Lung (tissue), 17 donors: ENCODE measurements at places on chromosomes 12 and 14.

GRCh38 chr14:59240356-59240755 is 51.9 kb downstream of the DAAM1 start:
- H3K4me1 ChIP-seq, result peaks cover 3% of the 10 kb centered on the region
- H3K27ac ChIP-seq, result no peak overlapping the region

GRCh38 chr12:112473056-112473455 is 54.3 kb downstream of the PTPN11 start:
- H3K27ac ChIP-seq, result no peak overlapping the region
- H3K27me3 ChIP-seq, result no peaks in the 10 kb centered on the region
- H3K4me1 ChIP-seq, result no peaks in the 10 kb centered on the region
- no peak for DNase-seq

- no peak overlapping the region for H3K27ac ChIP-seq
- peaks cover 17% of the 10 kb centered on the region for H3K36me3 ChIP-seq
- no peak for DNase-seq
Measured at GRCh38 chr14:54760866-54761575, 141.6 kb downstream of the GCH1 start.

DNA sequence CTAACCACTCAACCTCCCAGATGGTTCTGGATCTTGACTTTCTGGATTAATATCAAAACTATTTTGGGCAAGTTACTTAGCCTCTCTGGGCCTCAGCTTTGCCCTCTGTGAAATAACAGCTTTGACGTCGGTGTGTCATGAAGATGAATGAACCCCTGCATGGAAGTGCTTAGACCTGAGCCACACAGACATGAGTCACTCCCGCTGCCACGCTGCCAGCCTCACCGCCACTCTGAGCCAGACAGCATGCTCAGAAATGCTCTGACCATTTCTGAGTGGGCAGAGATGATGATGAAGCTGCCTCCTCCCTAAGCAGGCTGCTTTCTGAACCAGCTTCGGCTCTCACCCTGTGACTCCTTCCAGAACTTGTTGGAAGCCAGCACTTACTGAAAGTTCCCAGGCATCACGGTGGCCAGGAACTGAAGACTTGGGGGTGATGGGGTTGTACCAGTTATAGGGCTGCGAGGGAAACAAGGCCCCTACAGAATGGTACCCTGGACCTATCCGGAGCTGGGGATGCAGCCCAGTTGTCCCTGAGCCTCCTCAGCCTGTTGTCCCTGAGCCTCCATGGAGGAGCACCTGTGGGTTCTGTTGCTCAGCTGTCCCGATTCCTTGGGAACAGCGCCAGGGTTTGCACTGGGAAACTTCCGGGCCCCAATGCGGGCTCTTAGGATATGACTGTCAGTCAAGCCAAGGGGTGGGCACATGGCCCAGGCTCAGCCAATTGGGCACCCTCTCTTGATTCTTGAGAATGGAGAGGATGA is 2.0 kb upstream of the CCDC197 start:
- peaks cover 4% of the 10 kb centered on the region for H3K4me1 ChIP-seq
- peaks cover 6% of the 10 kb centered on the region for H3K27me3 ChIP-seq
- no peak for DNase-seq
- H3K36me3 ChIP-seq, result no peaks in the 10 kb centered on the region
- H3K4me3 ChIP-seq, result no peak overlapping the region

DNA sequence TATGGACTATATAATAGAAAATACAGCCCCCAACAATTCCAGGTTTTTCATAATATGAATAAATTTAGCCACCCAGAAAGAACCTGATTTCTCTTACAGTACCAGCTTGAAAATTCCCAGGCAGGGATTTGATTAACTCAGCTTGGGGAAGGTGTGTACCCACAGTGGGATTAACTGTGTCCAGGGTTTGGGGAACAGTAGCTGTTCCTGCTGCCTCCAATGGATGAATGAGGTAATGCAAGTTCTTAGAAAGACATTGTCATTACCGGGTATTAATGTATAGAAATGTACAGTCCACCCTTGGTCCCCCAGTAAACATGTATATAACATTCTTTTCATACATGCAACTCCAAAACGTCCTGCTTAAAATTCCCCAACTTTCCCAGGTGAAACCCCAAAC is 115.6 kb downstream of the LRIG3 start:
- no peak for DNase-seq
- no peak overlapping the region for H3K4me3 ChIP-seq
- H3K36me3 ChIP-seq, result no peaks in the 10 kb centered on the region
- H3K4me1 ChIP-seq, result no peaks in the 10 kb centered on the region
- H3K27me3 ChIP-seq, result no peaks in the 10 kb centered on the region

GRCh38 chr12:120429368-120429767 is 8.5 kb upstream of the COX6A1 start:
- H3K27ac ChIP-seq, result no peak overlapping the region
- no peaks in the 10 kb centered on the region for H3K27me3 ChIP-seq
- no peak overlapping the region for H3K4me3 ChIP-seq
- H3K4me1 ChIP-seq, result no peaks in the 10 kb centered on the region
- DNase-seq, result no peak
- no peaks in the 10 kb centered on the region for H3K36me3 ChIP-seq

GRCh38 chr14:81561084-81561775 is 27.6 kb upstream of the SEL1L start:
- H3K27me3 ChIP-seq, result no peaks in the 10 kb centered on the region
- no peak overlapping the region for H3K27ac ChIP-seq
- no peak overlapping the region for H3K4me3 ChIP-seq

DNA sequence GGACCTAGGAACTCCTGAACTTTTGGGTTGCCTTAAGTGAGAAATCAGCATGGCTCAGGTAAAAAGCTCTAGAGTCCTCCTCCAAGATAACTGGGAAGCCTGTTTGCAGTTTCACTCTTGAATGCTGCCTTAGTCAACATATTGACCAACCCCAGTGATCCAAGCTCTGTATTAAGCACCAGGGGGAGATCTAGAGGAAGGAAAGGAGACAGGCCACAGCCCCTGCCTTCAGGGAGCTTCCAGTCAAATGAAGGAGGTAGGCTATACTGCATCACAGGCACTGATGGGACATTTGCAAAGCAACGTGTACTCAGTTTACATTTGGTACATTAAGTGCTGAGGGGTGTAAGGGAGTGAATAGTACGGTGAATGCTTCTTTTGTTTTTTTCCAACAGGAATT is 1.2 kb upstream of the CSAD start:
- DNase-seq, result no peak
- H3K4me1 ChIP-seq, result peaks cover 36% of the 10 kb centered on the region
- H3K27ac ChIP-seq, result no peak overlapping the region
- H3K27me3 ChIP-seq, result no peaks in the 10 kb centered on the region

DNA sequence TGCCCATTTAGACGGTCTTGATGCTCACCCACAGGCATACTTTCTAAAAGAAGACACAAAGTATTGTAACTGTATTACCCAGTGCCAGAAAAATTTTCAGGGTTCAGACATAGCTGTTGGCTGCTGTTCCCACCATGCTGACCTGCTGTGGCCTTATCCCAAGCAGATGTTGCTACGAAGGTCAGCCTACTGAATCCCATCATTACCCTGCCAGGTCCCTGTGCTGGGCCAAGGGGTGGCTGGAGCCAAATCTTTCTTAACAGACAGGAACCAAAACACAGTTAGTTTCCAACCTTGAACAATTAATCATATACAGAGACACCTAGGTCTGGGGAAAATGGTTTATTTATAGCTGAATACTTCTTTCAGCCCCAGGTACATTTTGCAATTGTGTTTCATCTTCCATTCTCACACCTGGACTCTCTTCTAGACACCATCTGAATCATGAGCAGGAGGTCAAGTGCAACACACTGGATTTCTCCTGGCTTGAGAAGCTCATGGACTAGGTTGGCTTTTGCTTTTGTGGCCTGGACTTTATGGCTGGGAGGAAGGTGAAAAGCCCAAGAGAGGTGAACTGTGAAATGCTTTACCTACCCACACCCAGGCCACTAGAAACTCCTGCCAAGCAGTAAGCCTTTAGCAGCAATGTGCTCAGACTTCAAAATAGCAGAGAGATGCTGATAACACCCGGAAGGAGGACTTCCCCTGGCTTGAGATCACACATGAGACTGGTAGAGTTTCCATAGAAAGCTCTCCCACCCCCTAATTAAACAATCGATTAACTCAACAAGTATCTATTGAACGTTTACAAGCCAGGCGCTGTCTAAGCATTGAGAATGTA is 150.1 kb downstream of the SUDS3 start:
- H3K27ac ChIP-seq, result peak overlapping the region; percentile 3
- H3K36me3 ChIP-seq, result no peaks in the 10 kb centered on the region
- no peak for DNase-seq
- no peak overlapping the region for H3K4me3 ChIP-seq

GRCh38 chr12:48954061-48954460 is 3.2 kb downstream of the ARF3 start:
- H3K36me3 ChIP-seq, result no peaks in the 10 kb centered on the region
- no peak overlapping the region for H3K27ac ChIP-seq
- peaks cover 7% of the 10 kb centered on the region for H3K4me1 ChIP-seq
- DNase-seq, result no peak
- no peak overlapping the region for H3K4me3 ChIP-seq

- DNase-seq, result no peak
- no peak overlapping the region for H3K4me3 ChIP-seq
- no peaks in the 10 kb centered on the region for H3K27me3 ChIP-seq
- H3K36me3 ChIP-seq, result peaks cover 16% of the 10 kb centered on the region
- no peaks in the 10 kb centered on the region for H3K4me1 ChIP-seq
Measured at GRCh38 chr12:27800819-27801218, 20.8 kb upstream of the MANSC4 start.

- H3K27me3 ChIP-seq, result no peaks in the 10 kb centered on the region
- H3K4me1 ChIP-seq, result peaks cover 12% of the 10 kb centered on the region
- H3K4me3 ChIP-seq, result peak within 1 kb of the TSS; percentile 92
- peak within 1 kb of the TSS; percentile 71 for H3K27ac ChIP-seq
- peak; percentile 87 for DNase-seq
Measured at GRCh38 chr12:111766608-111767361, at the start of gene ALDH2. ALDH2 (plus strand) TSS chr12:111766933; CDS start chr12:111766983, 50 bp downstream.

GRCh38 chr12:53980802-53981496 is 4.0 kb upstream of the HOXC10 start:
- H3K27me3 ChIP-seq, result peaks cover 91% of the 10 kb centered on the region
- no peak for DNase-seq
- no peaks in the 10 kb centered on the region for H3K36me3 ChIP-seq
- no peak overlapping the region for H3K4me3 ChIP-seq

- DNase-seq, result no peak
- H3K27ac ChIP-seq, result no peak overlapping the region
- H3K36me3 ChIP-seq, result peaks cover 46% of the 10 kb centered on the region
- H3K27me3 ChIP-seq, result no peaks in the 10 kb centered on the region
- H3K4me1 ChIP-seq, result no peaks in the 10 kb centered on the region
Measured at GRCh38 chr12:113306382-113306781, 28.5 kb downstream of the SLC8B1 start.

- no peaks in the 10 kb centered on the region for H3K27me3 ChIP-seq
- DNase-seq, result no peak
- H3K4me1 ChIP-seq, result no peaks in the 10 kb centered on the region
- H3K27ac ChIP-seq, result no peak overlapping the region
Measured at GRCh38 chr12:93972411-93973208, 175.8 kb upstream of the PLXNC1 start.

DNA sequence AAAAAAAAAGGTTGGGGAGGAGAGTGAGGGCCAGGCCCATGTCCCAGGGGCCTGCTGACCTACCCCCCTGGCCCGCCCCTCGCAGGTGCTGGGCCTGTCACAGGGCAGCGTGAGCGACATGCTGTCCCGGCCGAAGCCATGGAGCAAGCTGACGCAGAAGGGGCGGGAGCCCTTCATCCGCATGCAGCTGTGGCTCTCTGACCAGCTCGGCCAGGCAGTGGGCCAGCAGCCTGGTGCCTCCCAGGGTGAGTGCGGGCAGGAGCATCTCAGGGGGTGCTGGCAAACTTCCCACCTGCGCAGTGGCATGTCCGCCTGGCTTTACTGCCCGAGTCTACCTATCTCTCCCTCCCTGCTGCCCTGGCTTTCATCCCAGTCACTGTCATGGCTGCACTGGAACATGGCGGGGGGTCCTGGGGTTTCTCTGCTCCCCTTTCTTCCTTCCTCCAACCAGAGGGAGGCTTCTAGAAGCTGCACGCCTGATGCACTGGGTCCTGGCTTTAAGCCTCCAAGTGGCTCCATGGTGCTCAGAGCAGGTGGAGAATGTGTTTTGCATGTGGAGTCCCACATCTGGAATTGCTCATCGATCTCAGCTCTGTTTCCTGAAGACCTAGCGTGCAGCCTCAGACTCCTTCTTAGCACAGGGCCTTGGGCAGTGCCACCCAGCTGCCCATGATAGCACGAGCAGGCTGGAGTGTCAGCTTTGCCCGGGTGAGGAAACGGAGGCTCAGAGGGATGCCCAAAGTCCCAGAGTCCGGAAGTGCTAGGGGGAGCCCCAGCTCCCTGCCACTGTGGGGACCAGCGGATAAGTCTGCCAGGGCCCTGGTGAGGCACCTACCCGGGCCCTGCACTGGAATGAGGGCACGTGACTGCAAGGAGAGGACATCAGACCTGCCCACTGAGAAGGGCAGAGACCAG is 46.3 kb downstream of the PHETA1 start:
- H3K4me1 ChIP-seq, result no peaks in the 10 kb centered on the region
- no peaks in the 10 kb centered on the region for H3K36me3 ChIP-seq
- H3K4me3 ChIP-seq, result no peak overlapping the region
- no peak overlapping the region for H3K27ac ChIP-seq
- DNase-seq, result no peak
- H3K27me3 ChIP-seq, result no peaks in the 10 kb centered on the region

DNA sequence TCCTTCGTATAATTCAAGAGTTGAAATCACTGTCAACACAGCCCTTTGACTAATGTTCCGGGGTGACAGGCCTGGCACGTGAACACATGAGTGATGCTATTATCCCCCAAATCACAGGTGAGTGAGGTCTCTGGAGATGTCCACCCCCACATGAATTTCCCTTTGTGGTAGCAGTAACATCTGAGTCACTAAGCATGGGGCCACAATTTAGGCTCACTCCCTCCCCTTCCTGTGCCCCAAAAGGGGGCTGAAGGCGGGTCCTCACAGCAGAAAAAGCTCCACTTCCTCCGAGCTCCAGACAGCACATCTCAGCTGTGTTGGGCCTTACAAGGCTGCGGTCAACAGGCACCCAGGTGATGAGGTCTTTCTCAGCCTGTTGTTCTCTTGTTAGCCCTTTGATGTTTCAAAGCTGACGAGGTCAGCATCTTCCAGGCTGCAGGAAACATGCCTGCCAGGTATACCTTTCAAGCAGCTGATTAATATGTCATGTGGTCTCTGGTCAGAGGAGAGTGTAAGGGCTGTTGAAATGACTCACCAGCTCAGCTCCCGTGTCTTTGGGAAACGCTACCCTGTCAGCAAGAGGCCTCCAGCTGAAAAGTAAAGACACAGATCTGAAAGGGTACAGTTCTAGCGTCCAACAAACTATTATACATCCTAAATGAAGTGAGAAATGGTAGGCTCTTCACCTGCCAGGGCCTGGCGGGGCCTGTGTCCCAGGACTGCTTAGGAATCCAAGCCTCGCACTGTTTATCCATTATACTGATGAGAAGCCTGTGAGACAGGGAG is 107.3 kb downstream of the ZFP36L1 start:
- no peak overlapping the region for H3K27ac ChIP-seq
- no peaks in the 10 kb centered on the region for H3K36me3 ChIP-seq
- DNase-seq, result no peak
